ENCODE measurements at places on chromosomes 1 and 21.

GRCh38 chr1:206951318-206952100 is 5.2 kb upstream of the PIGR start:
- no peak for DNase-seq

GRCh38 chr1:18820791-18821641 is 38.4 kb downstream of the TAS1R2 start:
- DNase-seq: peak; percentile 4

DNA sequence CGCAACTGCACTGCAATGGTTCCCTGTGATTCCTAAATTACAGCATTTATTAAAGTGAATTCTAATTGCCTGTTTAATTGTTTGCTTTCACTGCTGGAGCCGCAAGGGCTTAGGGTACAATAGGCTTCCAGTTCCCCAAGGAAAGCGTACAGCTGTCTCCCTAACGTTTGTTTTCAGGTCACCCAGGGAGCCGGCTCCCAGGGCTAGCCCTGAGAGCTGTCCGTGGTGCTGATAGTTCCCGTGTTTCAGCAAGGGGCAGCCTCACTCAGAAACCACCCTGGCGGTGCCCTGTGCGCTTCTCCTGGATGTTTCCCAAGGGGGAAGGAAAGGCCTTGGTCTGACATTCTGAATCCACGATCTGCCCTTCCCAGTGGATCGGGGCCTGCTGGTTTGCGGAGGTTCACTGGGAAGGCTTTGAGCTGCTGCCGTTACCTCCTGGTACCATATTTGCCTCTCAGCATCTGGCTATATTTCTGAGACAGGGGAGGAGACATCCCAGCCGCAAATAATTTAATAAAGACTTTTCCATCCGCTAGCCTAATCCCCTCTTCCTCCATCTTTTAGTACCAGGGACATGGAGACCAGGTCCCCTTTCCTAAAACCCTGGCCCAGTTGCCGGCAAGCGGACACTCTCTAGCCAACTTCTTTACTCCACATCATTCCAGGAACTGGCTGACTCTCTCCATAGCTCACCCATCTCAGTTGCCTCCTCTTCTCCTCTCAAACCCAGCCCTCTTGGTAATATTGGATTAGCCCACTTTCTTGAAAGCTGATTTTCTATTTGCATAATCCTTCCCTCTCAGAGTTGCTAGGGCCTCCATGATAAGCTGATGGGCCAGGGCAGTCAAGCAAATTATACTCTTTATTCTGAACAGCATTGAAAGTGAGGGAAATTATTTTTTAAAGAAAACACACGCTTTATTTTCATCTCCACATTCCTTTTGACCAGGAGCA is 149.0 kb downstream of the IGSF21 start:
- DNase-seq: no peak

DNA sequence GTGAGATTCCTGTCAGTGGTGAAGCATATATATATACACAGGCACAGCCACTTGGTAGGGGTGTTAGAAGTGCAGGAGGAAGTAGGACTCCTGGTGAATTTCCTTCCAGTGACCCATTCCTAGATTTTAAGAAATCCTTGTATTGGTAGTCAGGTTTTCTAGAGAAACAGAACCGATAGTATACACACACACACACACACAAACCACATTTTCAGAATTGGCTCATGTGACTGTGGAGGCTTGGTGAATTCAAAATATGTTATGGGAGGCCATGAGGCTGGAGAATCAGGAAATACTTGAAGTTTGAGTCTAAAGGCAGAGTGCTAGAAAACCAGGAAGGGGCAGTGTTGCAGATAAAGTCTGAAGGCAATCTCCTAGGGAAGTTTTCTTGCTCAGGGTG is 114.2 kb downstream of the FCRL5 start:
- no peak for DNase-seq

DNA sequence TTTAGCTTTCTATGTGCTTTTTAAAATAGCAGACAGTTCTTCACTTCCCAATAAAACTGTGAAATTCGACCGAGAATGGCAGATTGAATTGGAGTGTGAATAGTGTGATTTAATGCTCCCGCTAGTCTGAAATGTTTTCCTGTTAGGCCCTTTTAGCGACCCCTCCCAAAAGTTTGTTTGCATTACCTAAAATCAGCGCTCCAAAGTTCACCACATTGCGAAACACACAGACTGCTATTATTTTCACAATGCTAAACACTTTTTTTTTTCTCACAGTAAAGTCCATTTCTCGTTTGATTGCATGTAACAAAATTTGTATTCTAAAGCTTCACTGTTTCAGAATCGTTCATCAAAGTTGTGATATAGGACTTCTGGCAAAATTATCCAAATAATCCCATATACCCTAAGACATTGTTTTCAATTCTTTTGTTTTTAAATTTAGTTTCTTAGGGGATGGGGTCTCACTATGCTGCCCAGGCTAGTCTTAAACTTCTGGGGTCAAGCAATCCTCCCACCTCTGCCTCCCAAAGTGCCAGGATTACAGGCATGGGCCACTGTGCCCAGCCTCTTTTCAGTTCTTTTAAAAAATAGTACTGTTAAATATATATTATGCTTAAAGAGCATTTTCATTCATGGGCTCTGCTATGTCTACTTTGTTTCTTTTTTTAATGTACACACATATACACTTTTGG is 76.5 kb upstream of the USH2A start:
- DNase-seq: no peak

DNA sequence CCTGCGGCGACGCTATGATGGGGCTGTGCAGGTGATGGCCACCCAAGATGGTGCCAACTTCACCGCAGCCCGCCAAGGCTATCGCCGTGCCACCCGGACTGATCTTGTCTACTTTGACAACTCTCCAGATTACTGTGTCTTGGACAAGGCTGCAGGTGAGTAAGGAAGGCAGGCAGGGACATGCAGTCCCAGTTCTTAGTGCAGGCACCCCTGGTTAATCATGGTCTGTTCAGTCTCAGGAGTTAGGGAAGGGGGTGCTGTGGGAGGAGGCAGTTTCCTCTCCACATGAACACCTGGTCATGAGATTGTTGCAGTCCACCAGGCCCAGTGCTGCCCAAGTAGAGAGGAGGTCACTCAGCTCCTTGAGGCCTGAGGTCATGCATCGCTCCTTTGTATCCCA is 8.5 kb downstream of the WNT2B start:
- no peak for DNase-seq

- no peak for DNase-seq
Measured at GRCh38 chr21:37241426-37241825, 25.7 kb downstream of the VPS26C start.

- no peak for DNase-seq
Measured at GRCh38 chr1:80153762-80154161, 1147.2 kb upstream of the ADGRL4 start.

DNA sequence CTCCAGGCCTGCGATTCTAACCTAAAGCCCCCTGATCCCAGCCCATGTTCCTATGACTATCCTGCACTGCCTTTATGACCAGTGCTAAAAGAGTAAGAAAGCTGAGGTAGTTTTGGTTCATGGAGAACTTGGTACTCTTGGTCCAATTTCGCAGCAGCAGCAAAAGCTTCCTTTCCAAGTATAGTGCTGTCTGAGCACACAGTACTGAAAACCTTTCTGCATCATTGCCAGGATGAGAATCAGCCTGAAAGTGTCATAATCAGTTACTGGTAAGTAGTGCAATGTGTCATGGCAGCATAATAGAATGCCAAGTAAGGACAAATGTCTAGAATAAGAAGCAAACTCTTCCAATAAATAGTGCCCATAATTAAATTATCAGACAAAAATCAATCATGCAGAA is 889.6 kb upstream of the ADGRL4 start:
- no peak for DNase-seq

GRCh38 chr1:242788771-242789170 is 264.3 kb upstream of the PLD5 start:
- DNase-seq: no peak

DNA sequence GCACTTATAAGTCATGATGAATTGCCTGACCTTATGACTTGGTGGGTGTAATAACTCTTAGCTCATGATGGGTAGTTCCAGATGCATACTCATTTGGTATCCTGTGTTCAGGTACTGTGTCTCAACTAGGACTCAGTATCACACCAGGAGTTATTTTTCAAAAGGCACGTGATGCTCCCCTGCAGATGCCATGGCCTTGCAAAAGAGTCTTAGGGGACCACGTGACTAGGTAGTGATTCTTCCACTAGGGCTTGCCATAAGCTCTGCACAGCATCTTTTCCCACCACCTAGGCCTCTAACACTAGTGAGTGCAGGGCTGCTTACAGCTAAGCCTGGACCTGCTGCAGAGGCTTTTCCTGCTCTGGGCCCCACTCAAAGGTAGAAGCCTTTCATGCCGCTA is 3.9 kb upstream of the FCAMR start:
- no peak for DNase-seq
